Urinary bladder (tissue), 4 donors: ENCODE measurements at places on chromosomes 7 and 10.

- no peak for DNase-seq
These were observed 23.6 kb downstream of the SLC35B4 start for GRCh38 chr7:134293002-134293740.

GRCh38 chr10:74771054-74771453 lies 55.3 kb upstream of the KAT6B start:
- no peak for DNase-seq

- DNase-seq = no peak
These were observed 38.6 kb downstream of the MTPN start for GRCh38 chr7:135938563-135938962.

DNA sequence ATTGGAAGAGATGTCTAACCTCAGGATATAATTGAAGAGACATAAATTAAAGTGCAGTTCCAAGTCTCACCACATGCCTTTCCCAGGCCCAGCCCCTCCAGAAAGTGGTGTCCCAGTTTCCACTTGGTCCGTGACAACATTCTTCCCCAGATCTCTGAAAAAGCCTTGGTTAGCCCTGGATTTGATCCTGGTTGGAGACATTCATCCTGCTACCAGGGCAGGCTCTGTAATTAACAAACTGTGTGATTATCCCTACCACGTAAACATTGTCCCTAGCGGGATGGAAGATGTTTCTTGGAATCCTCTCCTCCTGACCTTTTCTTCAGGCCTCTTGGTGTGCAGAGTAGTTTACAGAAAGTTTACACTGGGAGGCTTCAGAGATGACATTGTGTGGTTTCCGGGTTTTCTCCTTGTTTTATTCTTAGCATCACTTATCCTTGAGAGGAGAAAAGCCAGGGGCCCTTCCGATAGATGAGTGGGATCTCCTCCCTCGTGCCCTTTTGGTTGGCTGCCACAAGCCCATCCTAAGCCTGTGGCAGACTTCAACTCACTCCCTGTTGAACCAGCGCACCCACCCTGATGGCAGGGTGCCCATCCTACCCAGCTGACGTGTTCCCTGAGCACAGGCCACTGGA lies 83.8 kb downstream of the COL13A1 start:
- no peak for DNase-seq

DNA sequence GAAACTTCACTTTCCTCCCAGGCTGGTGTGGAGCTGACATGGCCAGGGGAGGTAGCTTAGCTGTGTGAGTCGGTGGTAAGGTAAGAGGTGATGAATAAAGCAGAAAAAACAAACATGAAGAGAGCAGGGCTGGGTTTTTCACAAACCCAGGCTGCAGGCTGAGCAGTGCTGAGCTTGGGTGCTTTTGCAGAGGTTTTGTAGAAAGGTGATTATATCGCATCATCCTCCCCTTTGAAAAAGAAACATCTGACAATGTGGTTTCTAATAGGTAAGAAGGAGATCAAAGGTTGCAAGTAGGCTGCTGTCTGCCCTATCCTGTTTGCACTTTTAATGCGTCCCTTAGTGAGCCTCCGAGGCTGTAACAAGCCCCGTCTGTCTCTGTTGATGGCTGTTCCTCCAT lies 69.6 kb upstream of the GRM8 start:
- no peak for DNase-seq

- DNase-seq = no peak
These were observed 58.9 kb downstream of the NAMPT start for GRCh38 chr7:106225856-106226255.

DNA sequence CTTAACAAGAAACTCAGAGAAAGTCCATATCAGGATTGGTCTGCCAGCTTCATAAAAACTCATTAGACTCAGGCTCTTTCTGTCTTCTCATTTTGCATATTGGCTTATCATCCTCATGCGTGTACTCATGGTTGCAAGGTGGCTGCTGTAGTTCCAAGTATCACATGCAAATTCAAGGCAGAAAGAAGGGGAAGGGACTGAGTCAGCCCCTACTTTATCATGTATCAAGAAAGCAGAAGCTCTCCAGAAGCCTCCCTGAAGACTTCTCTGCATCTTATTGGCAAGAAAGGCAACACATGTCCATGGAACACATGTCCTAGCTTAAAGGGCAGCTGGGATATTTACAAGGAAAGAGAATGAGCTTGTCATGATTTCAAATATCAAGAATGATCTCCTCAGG lies 19.4 kb upstream of the EZH2 start:
- DNase-seq = no peak

GRCh38 chr7:32142649-32143048 lies 72.4 kb upstream of the PDE1C start:
- no peak for DNase-seq

DNA sequence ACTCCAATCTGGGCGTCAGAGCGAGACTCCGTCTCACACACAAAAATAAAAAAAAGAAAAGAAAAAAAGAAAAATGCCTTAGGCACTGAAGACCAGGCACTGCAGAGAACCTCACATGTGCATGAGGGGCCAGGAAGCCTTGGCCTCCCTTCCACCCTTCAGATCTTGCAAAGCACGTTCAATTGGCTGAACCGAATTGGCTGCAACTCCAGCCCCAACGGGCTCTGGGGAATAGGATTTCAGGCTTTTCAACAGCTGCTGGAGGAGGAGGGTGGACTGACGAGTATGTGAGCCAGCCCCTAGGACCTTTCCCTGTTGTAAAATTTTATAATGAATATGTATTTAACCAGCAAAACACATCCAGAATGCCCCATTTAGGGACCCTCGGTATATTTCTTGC lies 16.7 kb downstream of the TMEM120A start:
- DNase-seq = no peak

GRCh38 chr7:46389146-46389545 lies 468.1 kb upstream of the IGFBP3 start:
- no peak for DNase-seq

DNA sequence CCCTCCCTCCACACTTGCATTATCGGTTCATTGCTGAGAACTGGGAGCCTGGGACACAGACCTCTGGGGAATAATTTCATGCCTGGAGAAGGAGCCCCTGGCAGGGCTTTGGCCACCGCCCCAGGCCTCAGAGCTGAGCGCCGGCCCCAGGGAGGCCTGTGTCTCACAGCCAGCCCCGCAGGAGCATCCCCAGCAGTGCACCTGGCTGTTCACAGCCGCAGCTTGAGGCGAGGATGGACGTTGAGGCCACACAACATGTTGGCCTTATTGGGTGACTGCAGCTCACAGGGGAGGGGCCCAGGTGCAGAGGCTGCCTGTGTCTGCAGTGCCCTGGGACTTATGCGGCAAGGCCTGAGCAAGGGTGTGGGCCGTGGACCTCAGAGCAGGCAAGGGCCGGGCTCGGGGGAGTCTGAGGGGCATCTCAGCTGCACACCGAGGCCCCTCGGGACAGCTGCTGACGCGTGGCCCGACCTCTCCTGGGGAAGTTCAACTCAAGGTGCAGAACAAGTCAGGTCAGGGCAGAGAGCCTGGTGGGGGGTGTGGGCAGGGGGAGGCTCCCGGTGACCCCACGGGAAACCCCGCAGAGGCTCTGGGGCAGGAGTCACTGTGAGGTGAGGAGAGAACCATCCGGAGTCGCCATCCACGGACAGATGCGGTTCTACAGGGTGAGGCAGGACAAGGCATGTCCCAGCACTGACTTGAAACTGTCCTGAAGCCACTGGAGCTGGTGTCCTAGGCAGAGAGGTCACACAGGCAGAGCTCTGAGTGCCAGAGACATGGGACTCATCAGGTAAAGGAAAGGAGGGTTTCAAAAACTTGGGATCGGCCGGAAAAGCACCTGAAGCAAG lies 13.1 kb upstream of the UBE3C start:
- DNase-seq = no peak

DNA sequence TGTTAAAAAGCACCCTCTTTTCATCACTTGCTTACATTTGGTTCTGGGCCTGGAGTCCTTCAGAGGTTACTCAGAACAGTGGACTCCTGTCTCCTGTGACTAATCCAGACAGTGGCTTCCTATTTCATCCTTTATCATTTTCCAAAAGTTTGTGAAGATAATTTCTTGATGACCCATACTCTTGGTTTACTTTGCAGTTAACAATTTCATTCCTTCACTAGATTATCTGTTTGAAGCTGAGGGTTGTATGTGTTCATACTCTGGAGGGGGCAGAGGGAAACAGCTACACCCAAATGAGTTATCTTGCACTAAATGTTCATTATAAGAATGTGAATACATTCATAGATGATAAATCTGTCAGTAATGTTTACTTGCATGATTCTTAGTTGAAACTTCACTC lies 124.7 kb downstream of the ZNF248 start:
- no peak for DNase-seq

GRCh38 chr10:14414901-14415300 lies 84.2 kb upstream of the FRMD4A start:
- DNase-seq = no peak

GRCh38 chr7:141317033-141317585 lies 234.1 kb upstream of the AGK start:
- no peak for DNase-seq

DNA sequence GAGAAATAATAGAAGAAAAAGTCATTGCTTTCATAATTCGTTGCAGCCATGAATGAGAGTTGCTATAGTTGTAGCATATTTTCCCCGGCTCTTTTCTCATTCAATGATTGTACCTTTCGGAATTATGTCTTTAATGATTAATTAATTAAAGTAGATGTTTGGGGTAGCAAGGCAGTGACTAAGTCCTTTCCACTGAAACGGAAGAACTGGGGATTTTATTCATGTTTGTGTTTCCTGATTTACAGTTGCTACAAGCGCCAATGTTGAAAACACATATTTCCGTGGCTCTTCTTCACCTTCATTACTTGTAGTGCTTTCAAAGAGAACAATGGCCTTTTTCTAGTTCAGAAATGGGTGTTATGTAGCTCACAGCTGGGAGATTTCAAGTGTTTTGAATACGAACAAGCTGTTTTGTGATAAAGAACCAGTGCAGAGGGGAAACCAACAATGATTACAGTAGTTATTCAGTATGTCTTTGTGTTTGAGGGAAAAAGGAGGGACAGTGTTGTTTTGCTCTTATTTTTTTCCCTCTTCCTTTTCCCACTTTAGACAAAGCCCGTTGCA lies 153.5 kb downstream of the NSUN6 start:
- DNase-seq = no peak

DNA sequence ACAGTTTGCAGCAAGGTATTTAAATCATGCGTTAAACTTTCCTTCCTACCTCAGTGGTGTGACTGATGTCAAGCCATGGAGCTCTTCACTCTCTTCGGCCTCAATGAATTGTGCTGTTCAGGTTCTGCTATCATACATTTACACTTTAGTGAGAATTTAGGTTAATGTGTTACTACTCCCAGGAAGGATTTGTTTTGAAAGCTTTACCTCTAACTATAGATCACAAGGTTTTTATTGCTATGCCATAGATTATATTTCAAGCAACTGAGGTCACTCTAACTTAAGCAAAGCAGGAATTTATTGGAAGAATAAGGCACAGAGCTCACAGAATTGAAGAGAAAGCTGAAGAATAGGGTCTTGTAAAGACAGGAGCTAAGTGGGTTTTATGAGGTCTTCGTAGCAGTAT lies 11.0 kb upstream of the ADD3 start:
- no peak for DNase-seq

DNA sequence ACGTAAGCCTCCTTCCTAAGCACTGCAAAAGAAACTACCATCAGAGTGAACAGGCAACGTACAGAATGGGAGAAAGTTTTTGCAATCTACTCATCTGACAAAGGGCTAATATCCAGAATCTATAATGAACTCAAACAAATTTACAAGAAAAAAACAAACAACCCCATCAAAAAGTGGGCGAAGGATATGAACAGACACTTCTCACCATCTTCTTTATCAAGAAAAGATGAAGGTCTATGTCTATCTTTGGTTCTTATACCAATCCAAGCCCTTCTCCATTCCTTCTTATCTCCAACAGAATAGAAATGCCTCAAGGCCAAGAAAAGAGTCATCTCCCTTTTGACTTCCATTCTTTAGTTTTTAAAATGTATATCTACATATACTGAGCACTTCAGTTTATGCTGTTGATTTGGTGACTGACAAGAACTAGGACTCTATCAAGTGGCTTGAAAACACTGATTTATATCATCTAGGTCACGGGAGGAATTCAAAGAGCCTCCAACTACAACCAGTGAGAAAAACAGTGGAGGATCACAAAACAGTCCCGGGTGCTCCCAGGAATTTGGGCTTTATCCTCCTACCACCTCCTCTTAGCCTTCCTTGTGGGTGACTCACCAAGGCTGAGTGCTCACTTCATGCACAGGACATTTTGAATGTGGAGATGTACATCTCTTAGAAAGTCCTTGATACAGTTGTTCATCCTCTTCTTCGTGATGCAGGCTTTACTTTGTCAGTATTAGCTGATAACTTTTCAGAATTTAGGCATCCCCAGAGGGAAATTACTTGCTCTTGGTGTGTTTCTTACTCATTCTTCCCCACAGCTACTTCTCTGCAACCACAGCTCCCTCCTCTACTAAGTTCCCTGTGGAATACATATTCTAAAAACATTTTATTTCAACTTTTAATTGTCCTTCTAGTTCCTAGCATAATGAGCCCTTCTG lies 15.4 kb downstream of the TAS2R41 start:
- DNase-seq = no peak

DNA sequence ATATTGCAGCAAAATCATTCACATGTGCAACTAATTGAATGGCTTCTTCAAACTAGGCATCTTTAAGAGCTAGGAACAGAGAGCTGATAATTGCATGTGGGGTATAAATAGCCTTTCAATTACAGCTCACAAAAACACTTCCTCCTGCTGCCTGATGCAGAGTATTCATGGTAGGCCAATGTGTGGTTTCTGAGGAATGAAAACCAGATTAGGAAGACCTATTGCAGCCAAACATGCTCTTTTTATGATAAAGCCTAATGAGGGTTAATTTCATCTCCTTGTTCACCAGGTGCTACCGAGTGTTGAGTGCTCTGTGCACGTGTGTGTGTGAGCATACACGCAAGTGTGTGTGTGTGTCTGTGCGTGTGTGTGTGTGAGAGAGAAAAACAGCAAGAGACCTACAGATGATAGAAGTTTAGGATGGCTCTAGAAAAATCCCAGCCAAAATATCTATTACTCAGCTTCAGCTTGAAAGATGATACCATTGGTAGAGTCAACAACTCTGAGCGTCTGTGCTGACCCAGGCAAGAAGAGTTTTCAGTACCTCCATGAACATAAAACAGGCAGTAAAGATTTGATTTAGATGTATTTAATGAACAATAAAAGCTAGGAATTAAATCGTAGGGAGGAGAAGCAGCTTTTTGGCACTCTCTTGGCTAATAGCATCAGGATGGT lies 448.5 kb upstream of the ANKRD30A start:
- DNase-seq = no peak

DNA sequence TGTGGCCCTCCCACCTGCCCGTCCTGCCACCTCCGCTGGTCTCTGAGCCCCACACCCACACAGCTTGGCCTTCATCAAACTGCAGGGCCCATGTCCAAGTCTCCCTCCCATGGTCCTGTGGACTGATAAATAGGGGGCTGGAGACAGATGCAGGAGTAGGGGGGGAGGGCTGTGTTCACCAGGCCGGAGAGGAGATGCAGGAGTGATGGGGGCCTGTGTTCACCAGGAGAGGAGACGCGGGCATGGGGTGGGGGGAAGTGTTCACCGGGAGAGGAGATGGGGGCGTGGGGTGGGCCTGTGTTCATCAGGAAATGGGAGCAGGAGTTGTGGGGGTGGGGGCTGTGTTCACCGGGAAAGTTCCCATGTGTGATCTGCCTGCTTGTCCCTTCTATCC lies 37.0 kb downstream of the JAKMIP3 start:
- no peak for DNase-seq

GRCh38 chr7:76386691-76387260 lies 22.7 kb downstream of the SSC4D start:
- DNase-seq = no peak

GRCh38 chr10:6174201-6174874 lies 28.4 kb upstream of the PFKFB3 start:
- no peak for DNase-seq
